Substantia nigra (tissue), 51 donors: ENCODE measurements at places on chromosomes 3 and 15.

- no peak for DNase-seq
Observed at GRCh38 chr3:79125313-79125984, 642.3 kb downstream of the ROBO1 start.

DNA sequence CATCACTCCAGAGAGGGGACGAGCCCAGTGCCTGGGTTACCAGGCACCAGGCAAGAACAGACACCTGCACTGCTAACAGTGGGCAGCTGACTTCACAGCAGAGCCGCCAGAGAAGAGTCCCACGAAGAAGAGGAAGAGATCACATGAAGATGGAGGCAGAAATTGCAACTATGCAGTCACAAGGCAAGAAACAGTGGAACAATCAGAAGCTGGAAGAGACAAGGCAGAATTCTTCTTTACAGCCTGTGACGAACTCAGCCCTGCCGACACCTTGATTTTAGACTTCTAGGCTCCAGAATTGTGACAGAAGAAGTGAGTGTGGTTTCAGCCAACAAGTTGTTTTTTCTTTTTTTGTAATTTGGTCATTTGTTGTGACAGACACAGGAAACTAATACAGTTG is 59.2 kb downstream of the IL12A start:
- DNase-seq, result no peak

- no peak for DNase-seq
Observed at GRCh38 chr3:31377045-31377642, 155.6 kb upstream of the STT3B start.

DNA sequence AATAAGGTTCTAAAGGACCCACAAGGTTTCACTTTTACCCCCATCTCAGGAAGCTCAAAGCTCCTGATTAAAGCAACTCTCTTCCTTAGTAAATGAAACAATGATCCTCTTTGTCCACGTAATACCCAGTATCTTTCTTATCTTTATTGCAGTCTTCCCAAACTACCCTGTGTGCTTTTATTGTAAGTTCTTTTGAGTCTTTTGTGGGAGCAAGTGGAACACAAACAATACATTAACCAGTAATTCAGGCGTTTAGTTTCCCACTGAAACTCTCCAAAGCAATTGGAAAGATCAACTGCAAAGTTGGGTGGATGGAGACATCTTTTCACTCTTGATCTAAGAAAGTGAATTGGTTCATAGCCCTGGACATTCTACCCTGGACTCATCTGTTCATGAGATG is 240.0 kb downstream of the ZNF621 start:
- DNase-seq, result no peak

- no peak for DNase-seq
Observed at GRCh38 chr3:96027718-96028117, 786.7 kb upstream of the EPHA6 start.

GRCh38 chr3:99544786-99545281 is 93.6 kb upstream of the COL8A1 start:
- no peak for DNase-seq

DNA sequence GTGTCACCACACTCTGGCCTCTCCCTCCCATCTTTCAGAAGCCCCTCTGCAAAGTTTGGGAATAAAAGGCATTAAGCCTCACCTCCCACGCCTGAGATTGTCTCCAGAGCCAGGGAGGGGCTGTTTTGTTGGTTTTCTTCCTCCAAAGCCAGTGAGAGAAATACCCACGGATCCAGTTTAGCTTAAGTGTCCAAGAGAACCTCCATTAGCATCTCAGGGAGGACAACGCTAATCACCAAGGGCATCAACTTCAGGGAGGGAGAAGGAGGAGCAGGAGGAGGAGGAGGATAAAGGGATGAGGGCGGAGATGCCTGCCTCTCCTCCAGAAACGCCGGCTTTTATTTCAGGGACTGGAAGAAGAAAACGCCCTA is 101.6 kb downstream of the SRGAP3 start:
- no peak for DNase-seq
